Heart right ventricle (tissue), 16 donors: ENCODE measurements at places on chromosomes 5 and 9. TPM values are rescaled to one million over a fixed set of nuclear protein-coding genes. Genes with fewer than 3 reads are reported as not detected.
A peak's percentile ranks its signal among the peaks of the same experiment; 100 is the strongest.

- no peaks in the 10 kb centered on the region for H3K27me3 ChIP-seq
- no peak for DNase-seq
- no peaks in the 10 kb centered on the region for H3K4me1 ChIP-seq
- H3K36me3 ChIP-seq, result no peaks in the 10 kb centered on the region
Measured at GRCh38 chr5:13253111-13253510, 691.4 kb downstream of the DNAH5 start.

DNA sequence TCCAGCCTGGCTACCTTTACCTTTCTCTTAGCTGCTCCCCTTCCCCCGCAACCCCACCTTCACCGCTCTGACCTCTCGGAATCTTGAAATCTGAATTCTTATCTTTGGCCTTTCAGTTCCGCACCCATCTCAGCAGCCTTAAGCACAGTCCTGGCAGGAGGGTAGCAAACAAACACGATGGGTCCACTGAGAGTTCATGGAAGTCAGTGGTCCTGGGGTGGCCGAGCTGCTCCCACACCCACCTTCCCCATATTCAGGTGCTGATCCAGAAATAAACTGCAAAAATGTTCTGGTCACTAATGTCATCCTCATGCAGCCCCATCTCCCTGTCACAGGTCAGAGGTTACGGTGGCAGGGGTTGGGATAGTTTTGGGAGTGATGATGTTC is 59.6 kb upstream of the TBC1D2 start:
- no peak overlapping the region for H3K4me3 ChIP-seq
- H3K27ac ChIP-seq, result no peak overlapping the region
- peaks cover 9% of the 10 kb centered on the region for H3K27me3 ChIP-seq
- H3K36me3 ChIP-seq, result no peaks in the 10 kb centered on the region
- no peak for DNase-seq

GRCh38 chr9:70587201-70587600 is 172.7 kb upstream of the KLF9 start:
- peak overlapping the region; percentile 84 for H3K27ac ChIP-seq
- peaks cover 39% of the 10 kb centered on the region for H3K4me1 ChIP-seq
- no peaks in the 10 kb centered on the region for H3K27me3 ChIP-seq
- no peaks in the 10 kb centered on the region for H3K36me3 ChIP-seq
- DNase-seq, result peak; percentile 36

DNA sequence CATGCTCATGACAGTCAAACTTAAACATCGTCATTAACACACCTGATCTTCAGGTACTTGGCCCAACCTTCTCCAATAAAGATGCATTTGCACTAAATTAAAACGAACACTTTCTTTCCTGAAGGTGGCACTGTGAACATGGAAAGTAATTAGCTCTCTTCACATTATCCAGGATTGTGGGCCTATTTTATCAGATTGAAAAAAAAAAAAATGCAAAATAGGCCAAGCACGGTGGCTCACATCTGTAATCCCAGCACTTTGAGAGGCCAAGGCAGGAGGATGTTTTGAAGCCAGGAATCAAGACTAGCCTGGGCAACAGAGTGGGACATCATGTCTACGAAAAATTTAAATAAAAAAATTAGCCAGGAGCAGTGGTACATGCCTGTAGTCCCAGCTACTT is 14.4 kb upstream of the CDC20B start:
- H3K27ac ChIP-seq, result no peak overlapping the region
- H3K4me3 ChIP-seq, result no peak overlapping the region
- no peaks in the 10 kb centered on the region for H3K4me1 ChIP-seq
- H3K27me3 ChIP-seq, result peaks cover 93% of the 10 kb centered on the region

- no peak overlapping the region for H3K27ac ChIP-seq
- DNase-seq, result no peak
- peaks cover 4% of the 10 kb centered on the region for H3K4me1 ChIP-seq
Measured at GRCh38 chr9:124500796-124501611, 6.2 kb downstream of the NR5A1 start.

GRCh38 chr5:12870872-12871539 is 966.8 kb upstream of the CTNND2 start:
- no peaks in the 10 kb centered on the region for H3K27me3 ChIP-seq
- no peaks in the 10 kb centered on the region for H3K36me3 ChIP-seq
- no peaks in the 10 kb centered on the region for H3K4me1 ChIP-seq
- H3K4me3 ChIP-seq, result no peak overlapping the region
- no peak overlapping the region for H3K27ac ChIP-seq

- H3K4me3 ChIP-seq, result no peak overlapping the region
- no peak overlapping the region for H3K27ac ChIP-seq
- no peaks in the 10 kb centered on the region for H3K36me3 ChIP-seq
- no peaks in the 10 kb centered on the region for H3K27me3 ChIP-seq
- DNase-seq, result no peak
- H3K4me1 ChIP-seq, result peaks cover 23% of the 10 kb centered on the region
Measured at GRCh38 chr5:171481571-171482433, 62.4 kb downstream of the FGF18 start.

DNA sequence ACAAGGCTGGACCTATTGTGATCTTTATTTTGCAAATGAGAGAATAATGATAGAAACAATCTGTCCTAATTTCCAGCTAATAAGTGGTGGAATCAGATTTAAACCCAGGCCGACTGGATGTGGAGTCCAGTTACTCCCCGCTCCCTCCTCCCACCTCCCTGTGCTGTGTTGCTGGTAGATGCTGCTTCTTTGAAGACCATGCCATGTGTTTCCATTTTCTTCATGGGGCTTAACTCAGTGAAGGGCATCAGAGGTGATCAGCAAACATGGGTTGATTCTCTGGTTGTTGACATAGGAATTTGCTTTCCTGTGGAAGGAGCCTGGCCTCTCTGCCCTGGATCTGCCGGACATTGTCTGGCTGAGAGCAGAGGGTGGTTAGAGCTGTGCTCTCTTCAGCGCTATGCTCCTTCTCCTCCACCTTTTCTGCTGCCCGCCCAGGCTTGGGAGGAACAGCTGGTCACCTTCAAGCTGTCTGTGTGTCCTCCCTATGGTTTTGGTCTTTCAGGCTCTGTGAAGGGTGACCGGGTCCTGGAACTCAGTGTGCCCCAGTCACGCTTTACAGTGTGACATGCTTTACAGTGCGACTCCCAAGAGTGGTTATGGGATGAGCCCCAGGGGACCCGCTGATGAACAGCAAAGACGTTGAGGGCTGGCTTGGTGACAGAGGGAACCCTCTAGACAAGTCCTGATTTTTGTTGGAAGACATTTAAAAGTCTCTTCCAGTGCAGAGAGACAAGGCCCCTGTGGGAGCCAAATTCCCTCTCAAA is 68.4 kb upstream of the RPS23 start:
- H3K36me3 ChIP-seq, result no peaks in the 10 kb centered on the region
- no peak overlapping the region for H3K4me3 ChIP-seq
- H3K27ac ChIP-seq, result peak overlapping the region; percentile 59
- H3K27me3 ChIP-seq, result no peaks in the 10 kb centered on the region
- peak; percentile 33 for DNase-seq
- H3K4me1 ChIP-seq, result peaks cover 36% of the 10 kb centered on the region

DNA sequence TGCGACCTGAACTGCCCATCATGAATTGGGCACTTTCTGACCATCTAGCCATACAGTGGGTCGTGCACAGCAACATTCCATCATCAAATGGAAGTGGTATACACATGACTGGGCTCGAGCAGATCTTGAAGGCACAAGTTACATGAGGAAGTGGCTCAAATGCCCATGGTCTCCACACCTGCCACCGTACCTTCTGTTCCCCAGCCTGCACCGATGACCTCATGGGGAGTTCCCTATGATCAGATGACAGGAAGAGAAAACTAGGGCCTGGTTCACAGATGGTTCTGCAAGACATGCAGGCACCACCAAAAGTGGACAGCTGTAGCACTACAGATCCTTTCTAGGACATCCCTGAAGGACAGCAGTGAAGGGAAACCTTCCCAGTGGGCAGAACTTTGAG is 21.8 kb downstream of the MTMR12 start:
- H3K27ac ChIP-seq, result no peak overlapping the region
- no peak for DNase-seq
- H3K27me3 ChIP-seq, result no peaks in the 10 kb centered on the region
- no peak overlapping the region for H3K4me3 ChIP-seq
- no peaks in the 10 kb centered on the region for H3K4me1 ChIP-seq

DNA sequence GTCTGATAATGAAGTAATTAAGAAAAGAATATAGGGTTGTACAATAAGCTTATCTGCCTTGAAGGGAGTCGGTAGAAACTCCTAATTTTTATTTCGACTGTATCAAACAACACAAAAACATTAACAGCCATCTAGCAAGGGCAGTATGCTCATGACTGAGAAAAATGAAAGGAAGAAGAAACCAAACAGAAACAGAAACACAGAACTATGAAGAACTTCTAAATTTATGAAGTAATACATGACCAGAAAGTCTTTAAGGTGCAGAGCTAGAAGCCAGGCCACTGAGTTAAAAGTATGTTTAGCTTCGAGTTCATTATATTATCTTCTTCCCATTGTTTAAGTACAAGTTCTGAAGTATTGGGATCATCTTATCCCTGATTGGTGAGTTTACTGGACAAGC is 367.3 kb upstream of the C9orf72 start:
- no peak overlapping the region for H3K27ac ChIP-seq
- H3K27me3 ChIP-seq, result no peaks in the 10 kb centered on the region
- no peak overlapping the region for H3K4me3 ChIP-seq
- H3K4me1 ChIP-seq, result no peaks in the 10 kb centered on the region
- no peak for DNase-seq

DNA sequence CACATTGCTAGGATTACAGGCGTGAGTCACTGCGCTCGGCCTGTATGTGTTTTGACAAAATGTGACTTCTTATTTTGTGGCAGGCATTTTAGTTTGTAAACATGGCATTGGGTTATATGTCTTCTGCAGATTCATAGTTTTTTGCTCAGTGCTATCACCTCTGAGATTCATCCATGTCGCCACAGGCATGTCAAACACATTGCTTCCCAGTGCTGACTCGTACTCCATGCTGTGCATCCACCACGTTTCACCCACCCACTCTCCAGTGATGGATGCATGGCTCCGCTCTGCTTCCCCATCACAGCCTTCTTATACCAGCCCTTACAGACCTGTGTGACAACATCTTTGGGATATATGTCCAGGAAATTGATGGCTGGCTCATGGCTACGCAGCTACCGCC is 158.8 kb downstream of the GAS1 start:
- DNase-seq, result no peak
- no peak overlapping the region for H3K27ac ChIP-seq
- no peaks in the 10 kb centered on the region for H3K27me3 ChIP-seq
- H3K4me3 ChIP-seq, result no peak overlapping the region

DNA sequence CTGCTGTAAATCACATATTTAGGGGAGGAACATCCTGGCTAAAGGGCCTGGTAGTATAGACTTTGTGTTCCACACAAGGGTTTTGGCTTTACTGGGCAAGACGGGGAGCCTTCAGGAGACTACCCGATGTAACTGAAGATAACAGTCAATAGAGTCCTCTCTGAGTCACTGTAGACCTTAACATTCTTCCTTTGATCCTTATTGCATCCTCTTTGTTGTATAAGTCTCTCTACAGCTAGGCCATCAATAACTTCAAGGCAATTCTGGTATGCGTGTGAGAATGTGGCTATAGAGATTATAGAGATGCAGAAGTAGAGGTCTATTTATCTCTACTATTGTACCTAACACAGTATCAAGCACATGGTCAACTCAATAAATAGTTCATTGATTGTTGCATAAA is 67.3 kb upstream of the STK32A start:
- DNase-seq, result no peak
- H3K27ac ChIP-seq, result no peak overlapping the region
- no peak overlapping the region for H3K4me3 ChIP-seq

- no peak overlapping the region for H3K27ac ChIP-seq
- H3K27me3 ChIP-seq, result no peaks in the 10 kb centered on the region
- no peaks in the 10 kb centered on the region for H3K36me3 ChIP-seq
- DNase-seq, result no peak
Measured at GRCh38 chr9:107190061-107190935, 92.8 kb upstream of the RAD23B start.

- peaks cover 29% of the 10 kb centered on the region for H3K27me3 ChIP-seq
- no peaks in the 10 kb centered on the region for H3K36me3 ChIP-seq
- no peak for DNase-seq
- H3K27ac ChIP-seq, result no peak overlapping the region
- H3K4me3 ChIP-seq, result no peak overlapping the region
Measured at GRCh38 chr9:136171009-136171800, 33.7 kb downstream of the LHX3 start.

- DNase-seq, result no peak
- no peaks in the 10 kb centered on the region for H3K36me3 ChIP-seq
- H3K4me1 ChIP-seq, result no peaks in the 10 kb centered on the region
- no peaks in the 10 kb centered on the region for H3K27me3 ChIP-seq
- no peak overlapping the region for H3K27ac ChIP-seq
Measured at GRCh38 chr9:22623236-22623635, 176.6 kb downstream of the DMRTA1 start.

GRCh38 chr5:170554521-170555267 is 50.9 kb downstream of the KCNIP1 start:
- DNase-seq, result no peak
- peaks cover 10% of the 10 kb centered on the region for H3K27me3 ChIP-seq
- H3K4me1 ChIP-seq, result peaks cover 29% of the 10 kb centered on the region
- H3K27ac ChIP-seq, result no peak overlapping the region
- H3K4me3 ChIP-seq, result no peak overlapping the region

- H3K27me3 ChIP-seq, result no peaks in the 10 kb centered on the region
- peak overlapping the region; percentile 59 for H3K4me3 ChIP-seq
- peak overlapping the region; percentile 73 for H3K27ac ChIP-seq
- H3K4me1 ChIP-seq, result peaks cover 45% of the 10 kb centered on the region
Measured at GRCh38 chr5:156328766-156329165, 1.8 kb downstream of the SGCD start.

GRCh38 chr5:65535529-65535987 is 27.4 kb downstream of the CENPK start:
- no peaks in the 10 kb centered on the region for H3K27me3 ChIP-seq
- no peak for DNase-seq
- H3K27ac ChIP-seq, result no peak overlapping the region
- no peak overlapping the region for H3K4me3 ChIP-seq

- no peak for DNase-seq
- no peaks in the 10 kb centered on the region for H3K36me3 ChIP-seq
- no peaks in the 10 kb centered on the region for H3K27me3 ChIP-seq
- peaks cover 18% of the 10 kb centered on the region for H3K4me1 ChIP-seq
Measured at GRCh38 chr5:73747696-73748380, 121.8 kb downstream of the ARHGEF28 start.

The FOXD4L3 gene
- total RNA-seq, result not detected

The SLC6A18 gene
- not detected for total RNA-seq

The RNF130 gene
- total RNA-seq, result 32.8 TPM

The COL15A1 gene
- total RNA-seq, result 49.3 TPM

The TRIM14 gene
- 1.2 TPM for total RNA-seq

The MARVELD2 gene
- total RNA-seq, result 1.8 TPM

The SPAAR gene
- total RNA-seq, result 2.8 TPM

The OR1J2 gene
- total RNA-seq, result not detected

The CXCL14 gene
- 2.0 TPM for total RNA-seq

The CTSL gene
- 117 TPM for total RNA-seq
